ENCODE measurements at places on chromosomes 7 and 10.

GRCh38 chr7:151491859-151492258, 27.8 kb downstream of the RHEB start:
- peaks cover 28% of the 10 kb centered on the region for H3K4me1 ChIP-seq
- no peak overlapping the region for H3K4me3 ChIP-seq
- DNase-seq = no peak
- H3K27ac ChIP-seq = no peak overlapping the region

GRCh38 chr7:99109108-99110051, 34.5 kb downstream of the SMURF1 start:
- H3K36me3 ChIP-seq = no peaks in the 10 kb centered on the region
- no peaks in the 10 kb centered on the region for H3K27me3 ChIP-seq
- H3K4me3 ChIP-seq = no peak overlapping the region
- no peak for DNase-seq
- peaks cover 72% of the 10 kb centered on the region for H3K4me1 ChIP-seq
- H3K27ac ChIP-seq = peak overlapping the region; percentile 3

DNA sequence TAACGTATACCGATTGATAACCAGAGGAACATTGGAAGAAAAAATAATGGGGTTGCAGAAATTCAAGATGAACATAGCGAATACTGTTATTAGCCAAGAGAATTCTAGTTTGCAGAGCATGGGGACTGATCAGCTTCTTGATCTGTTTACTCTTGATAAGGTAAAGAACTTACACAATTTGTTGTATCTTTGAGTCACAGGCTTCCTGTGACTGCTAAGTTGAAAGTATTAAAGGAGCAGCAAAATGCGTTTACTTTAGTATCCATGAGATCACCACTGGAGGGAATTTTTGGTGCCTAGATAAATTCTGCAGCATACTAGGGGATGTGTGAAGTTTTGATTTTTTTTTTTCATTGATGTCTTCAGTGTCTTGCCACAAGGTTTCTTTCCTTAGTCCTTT, 103.6 kb downstream of the BTAF1 start:
- no peaks in the 10 kb centered on the region for H3K4me1 ChIP-seq
- H3K27me3 ChIP-seq = no peaks in the 10 kb centered on the region
- no peak for DNase-seq
- peaks cover 92% of the 10 kb centered on the region for H3K36me3 ChIP-seq
- no peak overlapping the region for H3K27ac ChIP-seq

DNA sequence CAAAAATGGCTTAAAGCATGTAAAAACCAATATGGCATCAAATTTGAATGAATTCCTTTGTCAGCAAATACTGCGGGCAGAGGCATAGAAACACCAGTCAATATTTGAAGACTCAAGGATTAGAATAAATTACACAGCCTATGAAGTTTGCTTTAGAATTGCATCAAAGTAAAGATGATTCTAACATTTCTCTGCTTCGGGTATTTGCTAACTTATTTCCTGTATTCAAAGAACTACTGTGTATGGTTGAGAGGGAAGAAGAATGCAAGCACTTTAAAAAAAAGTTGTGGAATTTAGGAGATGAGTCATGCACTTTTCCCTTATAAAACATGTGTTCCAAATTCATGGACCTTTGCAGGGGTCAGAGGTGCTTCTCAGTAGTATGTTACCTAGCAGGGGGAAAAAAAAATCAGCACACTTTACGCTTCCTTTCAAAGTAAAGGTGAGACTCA, 90.1 kb downstream of the PIP4K2A start:
- H3K4me3 ChIP-seq = no peak overlapping the region
- H3K27ac ChIP-seq = no peak overlapping the region
- H3K36me3 ChIP-seq = no peaks in the 10 kb centered on the region
- H3K27me3 ChIP-seq = no peaks in the 10 kb centered on the region

- H3K27me3 ChIP-seq = peaks cover 10% of the 10 kb centered on the region
- no peak overlapping the region for H3K4me3 ChIP-seq
- no peak overlapping the region for H3K27ac ChIP-seq
- no peaks in the 10 kb centered on the region for H3K36me3 ChIP-seq
These were observed 40.0 kb downstream of the CNNM1 start for GRCh38 chr10:99369126-99369525.

All from upper lobe of right lung (tissue), 1 donor.